Mammary epithelial cell (primary cell): ENCODE measurements at places on chromosomes 16 and 17.
A peak's percentile ranks its signal among the peaks of the same experiment; 100 is the strongest.

DNA sequence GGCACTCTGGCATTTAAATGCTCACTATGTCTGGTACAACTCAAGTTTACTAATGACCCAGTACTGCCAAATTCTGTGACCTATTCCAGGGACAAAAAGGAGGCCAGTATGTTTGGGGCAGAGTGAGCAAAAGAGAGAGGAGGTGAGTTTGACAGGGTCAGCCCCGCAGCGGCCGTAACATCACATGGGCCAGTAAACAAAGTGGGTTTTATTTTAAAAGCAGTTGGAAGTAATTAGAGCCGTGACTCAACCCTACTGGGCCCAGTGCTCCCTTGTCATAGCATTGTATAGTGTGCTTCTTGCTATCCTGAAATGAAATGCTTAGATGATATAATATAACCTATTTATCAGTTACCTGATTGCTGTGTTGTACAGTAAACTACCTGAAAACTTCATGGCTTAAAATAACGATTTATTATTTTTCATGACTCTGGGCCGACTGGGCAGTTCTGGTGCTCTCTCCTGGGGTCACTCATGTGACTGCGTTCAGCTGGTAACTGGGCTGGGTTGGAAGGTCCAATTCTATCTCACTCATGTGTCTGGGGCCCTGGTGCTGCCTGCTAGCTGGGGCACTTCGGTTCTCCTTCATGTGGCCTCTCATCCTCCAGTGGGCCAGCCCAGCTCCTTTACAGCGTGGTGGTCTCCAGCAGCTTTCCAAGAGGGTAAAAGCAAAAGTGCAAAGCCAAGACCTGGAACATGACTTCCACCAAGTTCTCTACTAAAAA lies 27.4 kb downstream of the IQCK start:
- no peak for DNase-seq

DNA sequence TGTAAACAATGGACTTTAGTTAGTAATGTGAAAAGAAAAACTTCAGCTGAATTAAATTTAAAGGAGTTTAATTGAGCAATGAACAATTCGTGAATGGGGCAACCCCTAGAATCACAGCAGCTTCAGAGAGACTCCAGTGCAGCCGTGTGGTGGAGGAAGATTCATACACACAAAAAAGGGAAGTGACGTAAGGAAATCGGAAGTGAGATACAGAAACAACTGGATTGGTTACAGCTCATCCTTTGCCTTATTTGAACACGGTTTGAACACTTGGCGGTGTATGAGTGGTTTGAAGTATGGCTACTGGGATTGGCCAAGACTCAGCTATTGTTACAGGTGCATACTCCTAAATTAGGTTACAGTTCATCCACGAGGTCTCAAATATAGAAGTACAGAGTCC lies 460.4 kb upstream of the ASIC2 start:
- no peak for DNase-seq

DNA sequence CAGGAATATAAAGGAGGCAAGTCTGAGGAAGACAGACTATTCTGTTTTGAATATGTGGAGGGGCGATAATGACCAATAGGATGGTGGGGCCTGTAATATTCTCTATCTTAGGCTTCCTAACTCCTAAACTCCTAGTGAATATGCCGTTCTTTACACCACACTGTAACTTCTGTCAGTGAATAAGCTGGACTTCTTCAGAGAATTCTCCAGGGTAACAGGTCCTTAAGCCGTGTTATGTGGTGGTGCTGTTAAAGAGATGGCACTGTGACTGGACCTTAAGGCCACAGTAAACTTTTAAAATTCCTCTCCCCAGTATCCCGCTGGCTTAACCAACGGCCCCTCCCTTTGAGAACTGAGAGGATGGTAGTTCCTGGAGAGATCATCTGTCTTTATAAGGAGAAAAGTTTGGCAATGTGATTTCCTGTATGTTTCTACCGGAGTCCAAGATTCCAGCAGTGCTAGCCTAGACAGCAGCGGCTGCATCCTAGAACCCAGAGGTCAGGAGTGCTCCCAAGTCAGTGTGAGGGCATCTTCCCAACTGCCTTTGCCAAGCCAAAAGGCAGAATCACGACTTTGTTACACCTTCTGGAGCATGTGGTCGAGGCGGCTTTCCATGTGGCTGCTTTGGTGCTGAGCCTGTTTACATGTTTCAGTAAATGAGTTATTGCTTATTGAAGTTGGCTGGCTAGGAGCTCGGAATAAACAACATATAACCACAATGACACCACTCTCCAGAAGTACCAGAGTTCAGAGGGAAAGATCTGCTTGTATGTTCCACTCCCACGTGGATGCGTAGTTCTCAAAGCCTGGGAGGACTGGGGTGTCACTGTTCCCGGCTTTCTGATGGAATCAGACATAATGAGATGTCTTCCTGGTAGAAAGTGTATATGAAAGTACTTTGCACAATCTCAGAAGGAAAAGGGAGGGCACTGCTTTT lies 41.0 kb downstream of the TUBD1 start:
- DNase-seq = peak; percentile 52

GRCh38 chr16:66524601-66525164 lies 25.2 kb downstream of the TK2 start:
- DNase-seq = no peak

- DNase-seq = no peak
Measured at GRCh38 chr16:26019381-26020242, 327.9 kb downstream of the HS3ST4 start.

- DNase-seq = peak; percentile 14
Measured at GRCh38 chr16:46607529-46607928, 13.7 kb downstream of the SHCBP1 start.
